ENCODE measurements at places on chromosomes 3 and 15.

- DNase-seq, result no peak
Measured at GRCh38 chr15:92161039-92161670, 232.5 kb upstream of the ST8SIA2 start.

DNA sequence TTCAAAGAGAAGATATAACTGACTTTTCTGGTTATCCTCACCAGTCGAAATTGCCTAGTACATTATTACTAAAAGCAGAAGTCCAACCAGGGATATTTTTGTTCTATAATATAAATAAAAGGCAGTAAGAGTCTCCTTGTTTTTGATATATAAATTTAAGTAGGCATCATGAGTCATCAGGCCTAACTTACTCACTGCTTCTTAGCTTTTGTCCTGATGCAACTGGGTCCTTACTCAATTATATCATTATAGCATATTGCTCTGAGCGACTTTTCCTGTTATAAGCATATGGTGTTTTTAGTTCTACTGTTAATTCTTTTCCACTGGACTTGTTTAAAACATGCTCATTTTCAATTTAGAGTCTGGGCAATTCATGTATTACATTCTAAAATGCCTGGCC, 910.1 kb downstream of the MCTP2 start:
- no peak for DNase-seq

GRCh38 chr3:69791919-69792399, 52.7 kb downstream of the MITF start:
- DNase-seq, result no peak

DNA sequence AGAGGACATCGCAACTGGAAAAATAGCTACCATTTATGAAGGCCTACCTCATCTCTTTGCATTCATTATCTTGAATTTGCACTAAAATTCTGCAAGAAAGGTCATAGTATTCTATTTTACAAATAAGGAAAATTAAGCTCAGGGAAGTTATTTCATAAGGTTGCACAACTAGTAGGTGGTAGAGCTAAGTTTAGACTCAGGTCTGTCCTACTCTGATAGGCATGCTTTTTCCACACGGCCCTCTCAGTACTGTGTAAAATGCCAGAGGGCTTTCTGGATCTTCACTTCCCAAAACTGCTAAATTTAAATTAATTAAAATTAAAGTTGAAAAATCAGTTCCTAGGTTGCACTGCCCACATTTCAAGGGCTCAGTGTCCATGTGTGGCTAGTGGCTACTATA, 18.3 kb downstream of the MAP2K1 start:
- no peak for DNase-seq

DNA sequence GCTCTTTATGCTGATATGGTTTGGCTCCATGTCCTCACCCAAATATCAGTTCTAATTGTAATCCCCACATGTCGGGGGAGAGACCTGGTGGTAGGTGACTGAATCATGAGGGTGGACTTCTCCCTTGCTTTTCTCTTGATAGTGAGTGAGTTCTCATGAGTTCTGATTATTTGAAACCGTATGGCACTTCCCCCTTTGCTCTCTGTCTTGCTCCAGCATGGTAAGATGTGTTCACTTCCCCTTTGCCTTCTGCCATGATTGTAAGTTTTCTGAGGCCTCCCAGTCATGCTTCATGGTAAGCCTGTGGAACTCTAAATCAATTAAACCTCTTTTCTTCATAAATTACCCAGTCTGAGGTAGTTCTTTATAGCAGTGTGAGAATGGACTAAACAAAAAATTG, 107.6 kb downstream of the IMPG2 start:
- no peak for DNase-seq

- DNase-seq, result no peak
Measured at GRCh38 chr3:53416530-53416929, 69.2 kb upstream of the DCP1A start.

DNA sequence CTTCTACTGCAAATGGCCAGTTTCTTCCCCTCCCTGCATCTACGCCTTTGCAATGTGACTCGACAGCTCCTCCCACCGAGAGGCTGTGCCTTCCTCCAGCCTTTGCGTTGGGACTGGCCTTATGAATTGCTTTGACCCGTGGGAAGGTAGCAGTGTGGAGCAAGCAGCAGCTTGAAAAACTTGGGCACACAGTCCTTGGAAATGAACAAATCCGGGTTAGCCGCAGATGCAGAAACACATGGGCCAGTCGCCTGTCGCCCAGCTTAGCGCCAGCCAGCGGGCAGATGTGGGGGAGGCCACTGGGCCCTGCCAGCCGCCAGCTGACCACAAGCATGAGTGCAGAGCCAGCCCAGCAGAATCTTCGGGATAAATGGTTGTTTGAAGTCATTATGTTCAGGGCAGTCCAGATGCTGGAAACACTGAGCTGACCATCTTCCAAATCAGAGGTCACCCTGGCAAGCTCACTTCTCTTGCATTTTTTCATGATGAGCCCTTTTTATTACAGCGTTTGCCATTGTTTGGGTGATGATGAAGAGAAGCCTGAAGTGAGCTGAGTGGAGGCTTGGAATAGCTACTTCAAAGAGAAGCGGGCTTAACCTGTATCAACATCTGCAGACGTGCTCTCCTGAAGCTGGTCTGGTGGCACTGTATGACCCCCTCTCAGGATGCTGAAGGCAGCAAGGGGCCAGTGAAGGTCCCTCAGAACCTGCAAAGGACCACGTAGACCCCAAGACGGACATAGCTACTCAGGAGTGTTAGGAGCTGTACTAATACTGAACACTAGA, 9.8 kb downstream of the SELENOS start:
- no peak for DNase-seq

DNA sequence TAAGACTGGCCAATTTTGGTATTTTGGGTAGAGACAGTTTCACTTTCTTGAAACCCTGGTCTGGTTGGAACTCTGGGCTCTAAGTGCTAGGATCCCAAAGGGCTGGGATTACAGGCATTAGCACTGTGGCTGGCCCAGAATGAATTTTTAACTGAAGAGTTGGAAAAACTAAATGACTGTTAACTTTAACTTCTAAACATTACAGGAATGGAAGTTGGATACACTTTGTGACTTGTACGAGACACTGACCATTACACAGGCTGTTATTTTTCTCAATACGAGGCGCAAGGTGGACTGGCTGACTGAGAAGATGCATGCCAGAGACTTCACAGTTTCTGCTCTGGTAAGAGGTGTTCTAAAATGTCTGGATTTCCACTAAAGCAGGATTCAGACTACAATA, 3.5 kb downstream of the EIF4A2 start:
- DNase-seq, result no peak

GRCh38 chr3:57688291-57688690, 4.6 kb downstream of the DENND6A start:
- no peak for DNase-seq

GRCh38 chr3:61250784-61251173, 473 bp downstream of the FHIT start:
- DNase-seq, result no peak

GRCh38 chr3:149968216-149968615, 2.5 kb downstream of the PFN2 start:
- DNase-seq, result no peak

DNA sequence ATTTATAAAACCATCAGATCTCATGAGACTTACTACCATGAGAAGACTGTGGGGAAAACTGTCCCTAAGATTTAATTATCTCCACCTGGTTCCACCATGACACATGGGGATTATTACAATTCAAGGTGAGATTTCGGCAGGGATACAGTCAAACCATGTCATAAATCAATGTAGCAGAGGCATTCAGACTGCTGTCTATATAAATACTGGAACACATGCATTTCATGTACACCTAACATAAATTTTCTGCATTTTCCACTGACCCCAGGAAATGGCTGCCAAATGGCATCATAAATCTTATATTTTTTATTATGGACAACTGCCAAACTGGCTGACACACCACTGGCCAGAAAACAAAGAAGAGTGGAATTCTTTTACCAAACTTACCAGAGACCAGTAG, 755.1 kb upstream of the EPHA6 start:
- DNase-seq, result no peak

Data from activated gamma-delta T cell treated with anti-CD3 and anti-CD28 coated beads, Interleukin-2, amount 50 U/mL, for 16 hours (primary cell).